ENCODE measurements at places on chromosomes 4 and X.

- DNase-seq: peak; percentile 33
These were observed 88.4 kb downstream of the FRMPD3 start for GRCh38 chrX:107537815-107538214.

- DNase-seq: peak; percentile 42
These were observed 3.7 kb upstream of the C4orf36 start for GRCh38 chr4:86895692-86896488.

GRCh38 chr4:117466388-117466787, 381.0 kb upstream of the TRAM1L1 start:
- DNase-seq: no peak

DNA sequence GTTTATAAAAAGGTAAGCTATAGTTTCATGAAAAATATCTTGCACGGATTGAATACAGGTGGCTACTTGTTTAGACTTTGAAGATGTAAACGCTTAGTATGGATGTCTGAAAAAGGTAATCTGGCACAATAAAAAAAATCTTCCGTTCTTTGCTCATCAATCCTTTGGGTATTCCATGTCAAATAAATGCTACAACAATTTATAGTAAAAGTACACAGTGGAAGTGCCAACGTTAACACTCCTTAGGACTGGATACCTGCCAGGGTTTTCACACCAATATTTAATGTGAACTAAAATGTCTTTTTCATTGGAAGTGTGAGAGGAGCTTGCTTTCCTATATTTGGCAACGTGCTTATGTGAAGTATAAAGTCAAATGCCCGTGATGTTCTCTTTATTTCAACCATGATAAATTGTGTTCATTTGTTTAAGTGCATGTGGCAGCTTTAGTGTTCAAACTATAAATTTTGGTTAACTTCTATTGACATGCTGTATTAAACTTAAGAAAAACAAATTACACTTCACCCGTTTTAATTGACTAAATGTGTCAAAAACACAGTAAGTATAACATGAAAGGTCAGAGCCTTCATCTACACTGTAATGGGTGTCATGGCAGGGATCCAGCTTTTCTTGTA, 121.7 kb upstream of the HAND2 start:
- DNase-seq: no peak

GRCh38 chr4:4333265-4333706, 43.2 kb downstream of the ZBTB49 start:
- DNase-seq: no peak

- DNase-seq: peak; percentile 99
These were observed at the start of gene WDR17 for GRCh38 chr4:176065435-176066291. Gene WDR17 (plus strand): TSS chr4:176065841. CDS start chr4:176111581, 45,740 bp downstream.

Data from iPS-NIHi11 (cell line).